Glutamatergic neuron (in vitro differentiated cells): ENCODE measurements at places on chromosomes 11 and 22.

DNA sequence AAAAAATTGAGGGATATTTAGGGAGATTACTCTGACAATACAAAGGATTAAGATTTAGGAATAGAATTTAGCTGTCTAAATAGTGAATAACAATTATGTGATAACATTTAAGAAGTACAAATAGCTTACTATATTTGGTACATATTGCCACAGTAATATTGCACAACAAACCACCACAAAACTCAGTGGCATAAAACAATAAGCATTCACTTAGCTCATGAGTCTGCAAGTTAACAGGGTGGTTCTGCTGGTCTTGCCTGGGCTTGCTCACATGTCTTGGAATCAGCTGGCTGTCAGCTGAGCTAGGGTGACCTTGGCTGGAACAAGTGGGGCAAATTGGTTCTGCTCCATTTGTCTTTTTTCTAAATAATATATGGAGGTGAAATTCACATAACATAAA lies 115.1 kb downstream of the DCDC1 start:
- no peak for DNase-seq

DNA sequence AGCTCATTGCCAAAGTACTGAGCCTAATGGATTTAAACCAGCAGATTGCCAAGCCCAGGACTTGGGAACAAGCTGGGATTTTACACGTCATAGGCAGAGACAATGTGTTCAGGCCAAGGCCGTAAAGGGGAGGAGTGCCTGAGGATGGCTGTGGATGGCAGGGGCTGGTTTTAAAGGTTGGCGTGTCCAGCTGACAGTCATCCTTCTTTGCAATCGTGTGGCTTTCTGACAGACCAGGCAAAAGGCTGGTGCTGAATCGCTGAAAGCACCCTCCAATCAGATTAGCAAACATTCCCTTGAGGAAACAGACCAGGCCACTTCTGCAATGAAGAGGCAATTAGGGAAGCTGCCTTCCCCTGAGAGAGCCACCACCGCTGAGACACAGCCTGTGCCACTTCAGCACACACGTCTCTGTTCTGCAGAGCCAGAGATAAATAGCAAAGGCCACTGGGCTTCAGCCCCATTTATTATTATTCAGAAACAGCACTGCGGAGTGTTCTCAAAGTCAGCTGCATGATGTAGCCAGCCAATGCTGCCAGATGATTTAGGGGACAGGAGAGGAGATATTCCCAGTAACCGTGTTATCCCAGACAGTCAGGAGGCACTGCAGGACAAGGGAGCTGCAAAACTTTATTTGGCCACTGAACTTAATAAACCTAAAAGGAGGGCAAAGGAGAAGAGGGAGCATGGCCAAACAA lies 54.2 kb upstream of the CSNK2A3 start:
- DNase-seq: peak; percentile 65

- no peak for DNase-seq
Observed at GRCh38 chr22:47408409-47408808, 646.0 kb downstream of the TBC1D22A start.

- no peak for DNase-seq
Observed at GRCh38 chr22:41469218-41469851, 418 bp downstream of the ACO2 start.

DNA sequence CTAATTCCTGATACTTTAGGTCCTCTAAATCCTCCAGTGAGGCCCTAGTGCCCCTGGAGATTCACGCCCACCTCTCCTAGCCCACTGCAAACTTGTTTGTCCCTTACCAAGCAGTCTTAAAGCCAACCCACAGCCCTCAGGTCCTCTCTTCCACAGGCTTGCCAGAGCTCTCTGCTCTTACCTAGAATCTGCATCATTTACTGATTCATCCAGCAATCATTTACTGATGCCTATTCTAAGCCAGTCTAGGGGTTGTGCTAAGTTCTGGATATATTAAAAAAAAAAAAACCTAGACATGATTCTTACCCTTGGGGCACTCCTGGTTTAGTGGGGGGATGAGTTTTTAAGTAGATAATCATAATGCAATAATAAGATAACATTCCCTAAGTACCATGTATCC lies 43.0 kb upstream of the PLET1 start:
- no peak for DNase-seq

GRCh38 chr11:114259551-114259983 lies 36.6 kb upstream of the NNMT start:
- no peak for DNase-seq

GRCh38 chr11:72580642-72580950 lies 93.6 kb downstream of the PDE2A start:
- DNase-seq: no peak

- DNase-seq: peak; percentile 79
Observed at GRCh38 chr11:554428-555226, 5.9 kb downstream of the LMNTD2 start.

DNA sequence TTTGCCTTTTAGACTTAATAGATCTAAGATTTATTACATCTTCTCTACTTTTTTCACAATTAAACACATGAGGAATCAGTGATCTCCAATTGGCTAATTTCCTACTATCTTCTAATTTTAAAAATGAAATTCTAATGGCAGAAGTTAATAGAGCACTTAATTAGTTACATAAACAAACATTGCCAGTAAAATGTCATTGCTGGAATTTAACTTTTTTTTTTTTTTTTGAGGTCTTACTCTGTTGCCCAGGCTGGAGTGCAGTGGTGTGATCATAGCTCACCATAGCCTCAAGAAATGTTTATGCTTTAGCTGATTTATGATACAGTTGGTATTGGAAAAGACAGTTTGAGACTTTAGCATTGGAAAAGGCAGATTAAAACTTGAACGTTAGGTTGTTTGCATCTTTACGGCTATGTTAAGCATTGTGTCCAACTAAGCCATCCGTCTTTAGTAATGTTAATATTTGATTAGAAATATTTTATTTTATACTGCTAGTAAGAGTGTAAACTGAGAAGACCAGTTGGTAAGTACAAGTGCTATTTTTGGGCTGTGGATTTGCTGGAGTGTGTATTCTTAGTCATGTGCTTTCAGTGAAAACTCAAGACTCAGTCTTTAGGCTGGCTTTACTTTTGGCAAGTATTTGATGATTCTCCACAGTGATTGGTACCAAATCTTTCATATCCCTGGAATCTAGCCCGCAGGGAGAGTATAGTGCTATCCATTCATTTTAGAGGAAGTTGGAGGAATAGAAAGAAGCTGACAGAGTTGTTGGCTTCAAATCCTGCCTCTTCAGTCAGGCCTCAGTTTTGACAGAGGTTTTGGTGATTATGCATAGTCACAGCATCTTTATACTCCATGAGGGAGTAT lies 4.5 kb downstream of the ANO5 start:
- no peak for DNase-seq

DNA sequence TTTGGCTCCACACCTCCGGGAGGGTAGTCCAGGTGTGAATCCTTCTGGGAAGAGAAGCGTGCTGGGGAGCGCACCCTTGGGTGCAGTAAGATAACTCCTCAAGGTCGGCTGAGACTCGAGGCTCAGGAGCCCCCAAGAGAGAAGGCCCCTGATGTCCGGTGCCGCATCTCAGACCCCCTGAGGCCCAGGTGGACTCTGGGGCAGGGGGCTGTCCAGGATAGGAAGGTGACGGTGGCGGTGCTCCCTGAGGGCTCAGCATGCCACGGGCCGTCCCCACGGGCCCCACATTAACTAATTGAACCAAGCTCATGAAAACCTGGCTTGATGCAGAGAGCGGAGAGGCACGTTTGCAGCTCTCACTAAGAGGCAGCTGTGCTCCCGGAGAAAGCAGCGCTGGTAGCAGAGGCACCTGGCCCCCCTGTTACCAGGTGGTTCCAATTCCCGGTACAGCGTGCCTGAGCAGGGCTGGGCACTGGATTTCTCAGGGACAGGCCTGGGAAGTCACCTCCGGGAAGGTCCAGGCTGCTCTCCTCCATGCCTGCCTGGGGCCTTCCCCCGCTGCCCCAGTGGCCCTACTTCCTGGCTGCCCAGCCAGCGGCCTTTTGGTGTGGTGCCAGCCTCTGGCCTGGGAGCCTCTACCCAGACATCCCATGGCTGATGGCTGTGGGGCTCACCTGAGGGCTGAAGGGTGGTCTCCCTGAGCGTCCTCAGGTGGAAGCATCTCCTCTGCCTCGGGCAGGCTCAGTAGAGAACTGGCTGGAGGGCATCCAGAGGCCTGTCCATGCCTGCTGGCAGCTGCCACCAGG lies 1.1 kb downstream of the KCNQ1 start:
- peak; percentile 17 for DNase-seq

GRCh38 chr11:17414317-17414737 lies 25.9 kb upstream of the KCNJ11 start:
- no peak for DNase-seq

DNA sequence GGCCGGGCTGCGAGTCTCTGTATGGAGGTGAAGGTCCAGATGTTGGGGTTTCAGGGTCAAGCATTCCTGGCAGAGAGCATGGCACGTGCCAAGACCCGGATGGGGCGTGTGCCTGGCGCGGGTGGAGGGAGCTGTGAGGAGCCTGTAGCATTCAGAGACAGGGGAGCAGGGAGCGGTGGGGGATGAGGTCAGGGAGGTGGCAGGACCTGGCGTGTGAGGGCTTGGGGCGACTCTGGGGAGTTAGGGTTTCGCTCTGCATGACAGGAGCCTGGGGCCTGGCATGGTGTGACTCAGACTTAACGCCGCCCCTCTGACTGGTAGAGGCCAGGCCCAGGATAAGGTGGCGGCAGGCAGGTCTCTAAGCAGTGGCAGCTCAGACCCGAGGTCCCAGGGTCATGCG lies 103.0 kb downstream of the KCNQ1 start:
- DNase-seq: peak; percentile 5

DNA sequence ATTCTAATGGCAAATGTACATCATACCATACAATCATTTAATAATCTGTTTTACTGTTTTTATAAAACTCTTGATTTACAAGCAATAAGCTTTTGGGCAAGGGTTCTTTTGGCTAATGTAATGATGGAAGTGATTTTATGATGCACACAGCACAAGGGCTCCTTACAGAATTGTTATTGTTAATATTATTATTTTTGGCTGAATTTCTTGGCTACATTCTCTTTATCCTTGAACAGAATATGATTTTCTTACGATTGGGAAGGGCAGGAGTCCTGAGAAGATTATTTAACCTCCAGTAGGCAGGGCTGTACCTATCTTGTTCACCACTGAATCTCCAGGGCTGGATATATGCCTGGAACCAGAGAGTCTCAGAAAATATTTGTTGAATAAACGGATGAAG lies 70.4 kb upstream of the ARHGAP20 start:
- DNase-seq: no peak

GRCh38 chr22:27843441-27843840 lies 41.9 kb upstream of the MN1 start:
- DNase-seq: no peak

- DNase-seq: no peak
Observed at GRCh38 chr11:101523634-101524260, 60.1 kb downstream of the TRPC6 start.

DNA sequence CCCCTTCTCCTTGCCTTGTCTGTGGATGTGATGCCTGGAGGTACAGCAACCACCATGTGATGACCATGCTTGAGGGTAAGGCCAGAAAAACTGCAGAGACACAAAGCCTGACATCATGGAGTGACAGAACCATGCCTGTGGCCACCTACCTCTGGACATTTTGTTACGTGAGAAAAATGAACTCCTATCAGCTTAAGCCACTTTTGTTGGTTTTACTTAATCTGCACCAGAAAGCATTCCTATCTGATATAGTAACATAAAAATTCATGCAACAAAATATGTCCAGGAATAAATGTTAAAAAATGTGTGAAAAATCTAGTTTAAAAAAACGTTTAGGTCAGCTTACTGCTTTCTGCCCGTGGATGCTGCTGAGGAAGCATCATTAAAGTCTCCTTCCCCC lies 42.6 kb upstream of the P4HA3 start:
- DNase-seq: no peak

- no peak for DNase-seq
Observed at GRCh38 chr11:92531065-92531739, 306.6 kb downstream of the FAT3 start.

GRCh38 chr11:68446046-68446725 lies 14.4 kb upstream of the PPP6R3 start:
- no peak for DNase-seq

DNA sequence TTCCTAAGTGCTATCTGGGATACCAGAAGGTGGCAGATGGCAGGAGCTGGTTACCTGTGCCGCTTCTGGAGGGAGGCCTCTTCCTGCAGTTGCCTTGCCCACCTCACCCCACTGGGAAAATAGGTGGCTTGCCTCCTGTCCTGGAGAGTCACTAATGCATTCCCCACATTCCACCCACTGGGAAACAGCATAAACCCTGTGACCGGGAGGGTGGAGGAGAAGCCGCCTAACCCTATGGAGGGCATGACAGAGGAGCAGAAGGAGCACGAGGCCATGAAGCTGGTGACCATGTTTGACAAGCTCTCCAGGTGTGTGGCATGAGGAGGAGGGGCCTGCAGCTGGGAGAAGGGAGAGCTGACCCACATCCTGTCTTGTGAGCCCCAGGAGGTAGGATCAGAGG lies 5.6 kb downstream of the RIC8A start:
- DNase-seq: no peak

DNA sequence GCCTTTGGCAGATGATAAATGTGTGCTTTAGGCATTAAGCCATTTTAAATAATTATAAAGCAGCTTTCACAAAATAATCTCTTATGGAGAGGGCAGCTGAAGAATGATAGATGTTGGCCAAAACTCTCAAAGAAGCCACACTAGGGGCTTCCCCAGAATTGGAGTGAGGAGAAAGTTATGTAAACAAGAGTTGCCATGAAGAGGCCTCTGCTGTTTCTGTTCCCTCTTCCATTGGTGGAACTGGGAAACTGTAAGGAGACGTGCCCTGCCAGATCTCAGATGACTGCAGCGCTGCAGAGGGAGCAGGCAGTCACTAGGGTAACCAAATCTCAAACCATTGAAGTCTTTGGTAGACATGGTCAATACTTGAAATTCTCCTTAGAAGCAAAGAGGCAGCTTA lies 19.4 kb upstream of the APLP2 start:
- no peak for DNase-seq

DNA sequence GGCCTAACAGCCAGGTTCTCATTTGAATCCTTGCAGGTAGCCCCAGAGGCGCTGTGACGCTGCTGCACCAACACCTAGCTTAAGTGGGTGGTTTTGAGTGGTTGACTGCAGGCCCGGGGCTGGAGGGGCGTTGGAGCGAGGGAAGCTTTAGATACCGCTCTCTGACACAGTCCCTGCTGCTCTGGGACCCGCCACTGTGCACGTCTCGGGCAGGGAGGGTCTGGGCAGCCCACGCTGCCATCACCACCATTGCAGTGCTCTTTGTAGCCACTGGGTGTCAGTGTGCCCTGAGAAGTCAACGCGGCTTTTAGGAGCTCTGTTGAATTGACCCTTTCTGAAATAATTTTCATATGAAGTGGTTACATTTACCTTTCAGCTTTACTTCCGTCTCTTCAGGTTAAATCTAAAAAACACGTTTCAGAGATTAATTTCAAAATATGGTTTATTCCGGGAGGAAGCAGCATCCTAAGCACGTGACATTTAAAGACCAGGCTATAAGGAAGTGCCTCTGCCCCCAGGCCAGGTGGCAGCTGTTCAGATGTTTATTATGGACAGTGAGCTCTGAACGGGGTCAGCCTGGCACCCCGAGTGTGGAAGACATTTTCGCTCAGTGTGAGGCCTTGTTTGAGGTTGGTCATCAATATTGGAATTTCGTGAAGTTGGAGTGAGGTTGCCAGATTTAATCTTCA lies 30.9 kb upstream of the PARVB start:
- peak; percentile 80 for DNase-seq
